RPMI7951 (cell line): ENCODE measurements at places on chromosomes 16 and 17. TPM values are rescaled to one million over a fixed set of nuclear protein-coding genes. Genes with fewer than 3 reads are reported as not detected.

DNA sequence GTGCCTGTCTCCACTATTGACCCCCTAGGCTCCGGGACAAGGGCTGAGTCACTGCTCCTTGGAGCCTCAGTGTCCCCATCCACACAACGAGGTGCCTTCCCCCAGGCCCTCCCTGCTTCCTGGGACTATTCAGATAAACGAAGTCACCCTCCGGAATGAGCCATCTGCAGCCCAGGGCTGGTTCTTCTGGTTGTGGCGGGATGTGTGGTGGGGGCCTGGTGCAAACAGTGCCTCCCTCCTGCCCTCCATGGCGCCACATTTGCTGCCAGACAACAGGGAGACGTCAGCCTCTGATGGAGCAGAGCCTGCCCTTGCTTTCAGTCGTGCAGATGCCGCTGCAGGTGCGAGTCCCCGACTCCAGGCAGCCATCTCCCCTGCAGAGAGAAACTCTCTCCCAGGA, 5.1 kb upstream of the KRT16 start:
- no peak for DNase-seq

DNA sequence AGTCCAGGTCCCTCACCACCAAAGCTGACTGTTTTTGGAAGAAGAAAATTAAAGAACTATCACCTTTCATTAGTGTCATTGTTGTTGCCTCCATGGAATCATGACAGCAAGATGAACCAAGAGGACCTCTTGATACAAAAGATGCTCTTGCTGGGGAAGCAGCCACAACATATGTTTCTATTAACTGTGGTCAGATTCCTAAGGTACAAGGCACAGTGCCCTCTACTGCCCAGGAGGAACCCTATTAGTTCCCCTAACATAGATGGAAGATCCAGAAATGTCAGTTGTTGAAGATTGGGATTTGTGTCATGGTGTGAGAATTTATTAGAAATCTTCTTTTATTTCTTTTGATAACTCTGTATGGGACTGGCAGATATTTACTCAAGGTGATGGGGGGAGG, 188.2 kb upstream of the ANKFN1 start:
- DNase-seq = no peak

- DNase-seq = no peak
Measured at GRCh38 chr16:58127634-58128033, 1.5 kb downstream of the CFAP20 start.

DNA sequence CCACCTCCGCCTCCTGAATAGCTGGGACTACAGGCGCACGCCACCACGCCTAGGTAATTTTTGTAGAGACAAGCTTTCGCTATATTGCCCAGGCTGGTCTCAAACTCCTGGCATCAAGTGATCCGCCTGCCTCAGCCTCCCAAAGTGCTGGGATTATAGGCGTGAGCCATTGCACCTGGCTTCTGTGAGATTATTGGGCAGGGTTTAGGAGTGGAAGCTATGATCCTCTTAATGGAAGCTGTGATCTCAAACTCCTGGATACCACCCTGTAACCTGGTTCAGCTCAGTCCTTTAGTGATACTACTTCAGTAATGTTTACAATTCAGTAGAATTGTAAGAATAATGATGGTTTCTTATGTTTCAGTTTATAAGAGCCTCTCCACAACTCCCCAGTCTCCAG, 14.1 kb downstream of the NFE2L1 start:
- DNase-seq = no peak

GRCh38 chr16:68486502-68487202, 38.3 kb upstream of the SMPD3 start:
- DNase-seq = no peak

GRCh38 chr16:23950291-23950894, 114.6 kb downstream of the PRKCB start:
- no peak for DNase-seq

DNA sequence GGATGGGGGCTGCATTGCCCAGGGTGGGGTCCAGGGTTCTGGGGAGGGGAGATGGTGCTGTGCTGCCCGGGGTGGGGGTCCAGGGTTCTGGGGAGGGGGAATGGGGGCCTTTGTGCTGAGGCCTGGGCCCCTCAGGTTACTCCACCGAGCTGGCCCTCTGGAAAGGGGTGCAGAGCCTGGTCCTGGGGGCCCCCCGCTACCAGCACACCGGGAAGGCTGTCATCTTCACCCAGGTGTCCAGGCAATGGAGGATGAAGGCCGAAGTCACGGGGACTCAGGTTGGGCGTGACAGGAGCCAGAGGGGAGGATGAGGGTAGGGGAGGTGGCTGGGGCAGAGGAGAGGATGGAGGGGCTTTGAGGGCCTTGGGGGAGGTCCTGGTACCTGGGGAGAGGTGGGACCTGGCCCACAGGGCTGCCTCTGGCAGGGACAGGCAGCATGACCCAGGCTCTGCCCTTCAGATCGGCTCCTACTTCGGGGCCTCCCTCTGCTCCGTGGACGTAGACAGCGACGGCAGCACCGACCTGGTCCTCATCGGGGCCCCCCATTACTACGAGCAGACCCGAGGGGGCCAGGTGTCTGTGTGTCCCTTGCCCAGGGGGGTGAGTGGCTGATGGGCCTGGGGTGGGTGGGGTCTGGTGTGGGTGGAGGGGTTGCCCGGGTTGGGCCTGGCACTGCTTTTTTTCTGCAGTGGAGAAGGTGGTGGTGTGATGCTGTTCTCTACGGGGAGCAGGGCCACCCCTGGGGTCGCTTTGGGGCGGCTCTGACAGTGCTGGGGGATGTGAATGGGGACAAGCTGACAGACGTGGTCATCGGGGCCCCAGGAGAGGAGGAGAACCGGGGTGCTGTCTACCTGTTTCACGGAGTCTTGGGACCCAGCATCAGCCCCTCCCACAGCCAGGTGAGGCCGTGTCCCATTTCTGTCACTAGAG, 7.8 kb downstream of the ITGAX start:
- no peak for DNase-seq

- DNase-seq = no peak
Measured at GRCh38 chr17:38443356-38444031, 15.2 kb downstream of the ARHGAP23 start.

DNA sequence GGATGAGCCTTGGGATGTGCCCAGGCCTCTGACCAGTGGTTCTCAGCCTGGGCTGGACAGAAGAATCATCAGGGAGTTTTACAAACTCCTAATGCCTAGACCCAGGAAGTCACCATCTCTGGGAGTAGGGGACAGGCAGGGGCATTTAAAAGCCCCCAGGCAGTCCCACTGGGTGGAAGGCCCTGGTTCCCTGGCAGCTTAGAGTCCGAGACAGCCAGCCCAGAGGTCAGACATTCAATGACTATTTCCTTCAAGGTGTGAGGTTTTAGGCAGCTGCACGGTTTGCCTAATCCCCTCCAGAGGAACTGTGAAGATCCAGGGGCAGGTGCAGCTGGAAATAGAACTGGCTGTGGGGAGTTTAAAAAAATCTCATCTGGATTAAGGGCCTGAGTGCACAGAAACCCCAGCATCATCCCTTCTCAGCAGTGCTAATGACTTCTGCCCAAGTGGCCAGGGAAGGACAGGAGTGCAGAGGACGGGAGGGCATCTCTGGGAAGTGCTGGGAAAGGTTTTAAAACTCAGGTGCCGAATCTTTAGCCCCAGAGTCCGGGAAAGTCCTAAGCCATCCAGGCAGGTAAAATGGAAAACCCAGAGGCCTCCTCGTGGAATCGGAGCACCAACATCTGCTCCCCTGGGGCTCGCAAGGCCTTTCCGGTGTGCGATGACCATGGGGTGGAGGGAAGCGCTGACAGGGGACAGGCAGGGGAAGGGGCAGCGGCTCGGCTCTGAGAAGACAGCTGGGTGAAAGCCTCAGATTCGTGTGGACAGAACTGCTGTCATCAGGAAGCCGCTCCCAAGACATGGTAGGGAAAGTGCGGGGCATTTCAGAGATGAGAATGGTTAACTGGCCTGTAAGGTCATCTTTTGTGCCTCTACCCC, 1.5 kb upstream of the LGALS3BP start:
- no peak for DNase-seq

- DNase-seq = peak; percentile 60
Measured at GRCh38 chr16:74700438-74701225, at the start of gene MLKL. Gene MLKL, minus strand, starts transcription at chr16:74700862. Its CDS starts 5,105 bp downstream, at chr16:74695757.

DNA sequence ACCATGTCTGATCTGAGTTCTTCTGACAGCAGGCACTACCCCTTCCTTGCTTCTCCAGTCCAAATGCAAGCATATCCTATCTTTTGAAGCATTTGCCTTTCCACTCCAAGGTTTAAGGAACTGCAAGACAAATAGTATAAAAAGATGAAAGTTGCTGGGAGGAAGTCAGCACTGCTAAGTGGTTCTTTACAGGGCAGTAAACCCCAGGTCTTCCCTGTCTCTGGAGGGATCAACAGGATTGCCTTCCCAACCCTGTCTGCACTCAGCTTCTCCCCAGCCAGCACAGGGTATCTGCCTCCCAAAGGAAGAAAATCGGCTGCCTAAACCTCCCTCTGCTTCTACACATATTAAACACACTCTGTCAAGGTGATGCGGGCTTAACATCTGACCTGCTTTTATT, 46.8 kb downstream of the SOX9 start:
- DNase-seq = no peak

DNA sequence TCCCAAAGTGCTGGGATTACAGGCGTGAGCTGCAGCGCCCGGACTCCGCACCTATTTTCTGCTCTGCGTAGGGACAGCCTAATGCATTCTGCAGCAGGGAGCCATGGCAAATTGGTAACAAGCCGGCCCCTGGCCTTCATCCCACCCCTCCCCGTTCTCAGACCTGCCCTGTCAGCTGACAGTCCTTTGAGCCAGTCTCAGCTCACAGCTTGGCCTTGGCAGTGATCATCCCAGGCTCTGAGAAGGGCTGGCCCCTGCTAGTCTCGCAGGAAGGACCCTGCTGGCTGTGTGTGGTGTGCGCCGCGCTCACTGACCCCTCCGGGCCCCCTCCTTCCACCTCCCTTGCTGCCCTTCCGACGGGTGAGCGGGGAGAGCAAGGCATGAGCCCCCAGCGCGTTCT, 10.3 kb upstream of the NPTX1 start:
- no peak for DNase-seq

- no peak for DNase-seq
Measured at GRCh38 chr17:21375757-21376080, 438 bp upstream of the KCNJ12 start.

The KRTAP4-3 gene
- total RNA-seq = not detected in 2 replicates

The STAC2 gene
- 0.10 and 0.12 TPM in 2 replicates for total RNA-seq

The ODAD4 gene
- total RNA-seq = 0.78 and 1.9 TPM in 2 replicates

The VAT1L gene
- total RNA-seq = 53.7 and 62.0 TPM in 2 replicates

The NOTUM gene
- 0.24 TPM in 1 of 2 replicates, not detected in the other for total RNA-seq
